ENCODE measurements at places on chromosomes 6 and 20.

- DNase-seq: no peak
These were observed 196.0 kb downstream of the MAFB start for GRCh38 chr20:40493071-40493470.

- DNase-seq: no peak
These were observed 359.1 kb upstream of the FLRT3 start for GRCh38 chr20:14696478-14696877.

GRCh38 chr20:12028771-12029170 is 111.1 kb downstream of the BTBD3 start:
- DNase-seq: no peak

DNA sequence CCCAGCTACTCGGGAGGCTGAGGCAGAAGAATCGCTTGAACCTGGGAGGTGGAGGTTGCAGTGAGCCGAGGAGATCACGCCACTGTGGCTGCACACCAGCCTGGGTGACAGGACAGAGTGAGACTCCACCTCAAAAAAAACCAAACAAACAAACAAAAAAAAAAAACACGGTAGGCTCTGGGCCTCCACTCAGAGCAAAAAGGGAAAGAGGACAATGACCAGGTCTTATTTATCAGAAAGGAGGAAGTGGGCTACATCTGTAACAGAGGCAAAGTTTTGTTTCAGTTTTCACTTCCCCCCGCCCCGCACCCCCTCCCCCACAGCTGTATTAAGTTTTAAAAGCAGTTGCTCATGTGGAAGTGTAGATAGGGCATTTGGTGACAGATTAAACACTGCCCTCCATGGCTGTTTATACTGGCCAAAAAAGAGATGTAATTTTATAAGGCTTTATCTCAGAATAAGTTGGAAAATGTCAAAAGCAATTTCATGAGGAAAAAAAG is 114.6 kb downstream of the RCAN2 start:
- DNase-seq: no peak

DNA sequence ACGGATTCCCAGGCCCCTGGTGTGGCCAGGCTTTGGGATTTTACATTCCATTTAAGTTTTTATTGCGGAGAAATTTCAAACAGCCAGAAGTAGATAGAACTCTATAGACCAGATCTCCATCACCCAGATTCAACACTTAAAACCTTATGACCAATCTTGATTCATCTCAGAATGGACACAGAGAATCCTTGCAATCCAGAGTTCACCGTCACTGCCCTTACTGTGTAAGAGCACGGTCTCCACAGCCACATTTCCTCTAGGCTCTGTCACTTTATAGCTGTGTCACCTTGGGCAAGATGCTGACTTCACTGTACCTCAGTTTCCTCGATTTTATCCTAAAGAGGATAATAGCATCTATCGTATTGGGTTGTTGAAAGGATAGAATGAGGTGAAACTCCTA is 979 bp downstream of the ZNF133 start:
- DNase-seq: no peak
